NCI-H510A treated with DMSO at 0.1 percent for 48 hours (cell line): ENCODE measurements at places on chromosomes 16 and 17.
A peak's percentile ranks its signal among the peaks of the same experiment; 100 is the strongest.

DNA sequence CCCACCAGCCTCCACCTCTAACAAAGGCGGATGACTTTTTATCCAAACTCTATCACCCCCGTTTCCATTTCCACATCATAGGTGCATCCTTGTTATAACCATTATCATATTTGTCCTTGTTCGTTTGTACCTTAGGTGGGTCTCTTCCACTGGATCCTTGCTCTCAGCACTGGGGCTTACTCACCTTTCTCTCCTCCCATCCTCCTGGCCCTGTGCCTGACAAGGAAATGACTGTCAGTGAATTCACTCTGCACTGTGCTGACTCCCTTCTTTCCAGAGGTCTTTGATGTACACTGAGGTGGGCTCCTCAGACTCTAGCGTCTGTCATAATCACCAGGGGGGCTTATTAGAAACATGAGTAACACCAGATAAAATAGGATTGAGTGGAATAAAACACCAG lies 3.1 kb downstream of the GSG1L2 start:
- no peak for DNase-seq

GRCh38 chr16:8961811-8962390 lies 1.8 kb downstream of the USP7 start:
- DNase-seq = no peak

DNA sequence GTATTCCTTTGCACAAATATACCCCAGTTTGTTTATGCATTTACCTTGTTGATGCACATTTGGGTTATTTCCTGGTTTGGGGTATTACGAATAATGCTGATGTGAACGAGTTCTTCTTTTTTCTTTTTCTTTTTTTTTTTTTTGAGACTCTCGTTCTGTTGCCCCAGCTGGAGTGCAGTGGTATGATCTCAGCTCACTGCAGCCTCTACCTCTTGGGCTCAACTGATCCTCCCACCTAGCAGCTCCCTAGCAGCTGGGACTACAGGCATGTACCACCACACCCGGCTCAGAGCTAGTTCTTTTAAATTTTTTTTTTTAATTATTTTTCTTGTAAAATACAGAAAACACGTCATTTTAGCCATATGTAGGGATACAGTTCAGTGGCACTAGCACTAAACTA lies 14.1 kb downstream of the RAB40C start:
- no peak for DNase-seq

DNA sequence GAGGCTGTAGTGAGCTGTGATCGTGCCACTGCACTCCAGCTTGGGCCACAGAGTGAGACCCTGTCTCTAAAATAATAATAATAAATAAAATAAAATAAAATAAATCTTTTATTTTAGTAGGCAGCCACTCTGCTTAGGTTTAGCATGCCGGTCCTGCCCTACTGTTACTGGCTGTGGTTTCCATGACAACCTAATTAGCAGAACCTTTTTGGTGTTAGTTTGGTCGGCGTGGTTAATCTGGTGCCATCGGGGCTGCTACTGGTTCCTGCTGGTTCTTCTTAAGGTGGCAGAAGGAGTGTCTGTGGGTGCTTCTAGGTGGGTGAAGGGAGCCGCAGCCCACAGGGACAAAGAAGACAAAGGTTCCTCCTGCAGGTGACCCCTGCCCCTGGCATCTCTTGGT lies 37.8 kb upstream of the CBX4 start:
- DNase-seq = no peak

DNA sequence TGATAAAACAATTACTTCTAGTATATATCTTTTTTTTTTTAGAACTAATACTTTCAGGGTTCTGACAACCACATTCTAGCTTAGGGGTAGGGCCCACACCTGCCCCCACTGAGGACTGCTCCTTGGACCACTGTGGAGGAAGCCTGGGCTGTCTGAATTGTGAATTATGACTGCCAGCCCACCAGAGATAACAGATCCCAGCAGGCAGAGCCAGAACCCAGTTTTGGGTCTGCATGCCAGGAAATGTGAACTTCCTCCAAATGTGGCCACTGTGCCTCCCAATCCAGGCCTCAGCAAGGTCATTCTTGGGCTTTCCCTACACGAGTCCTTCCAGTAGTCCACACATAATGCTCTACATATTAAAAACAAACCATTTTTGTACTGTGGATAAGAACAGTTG lies 15.9 kb downstream of the VEZF1 start:
- DNase-seq = no peak

DNA sequence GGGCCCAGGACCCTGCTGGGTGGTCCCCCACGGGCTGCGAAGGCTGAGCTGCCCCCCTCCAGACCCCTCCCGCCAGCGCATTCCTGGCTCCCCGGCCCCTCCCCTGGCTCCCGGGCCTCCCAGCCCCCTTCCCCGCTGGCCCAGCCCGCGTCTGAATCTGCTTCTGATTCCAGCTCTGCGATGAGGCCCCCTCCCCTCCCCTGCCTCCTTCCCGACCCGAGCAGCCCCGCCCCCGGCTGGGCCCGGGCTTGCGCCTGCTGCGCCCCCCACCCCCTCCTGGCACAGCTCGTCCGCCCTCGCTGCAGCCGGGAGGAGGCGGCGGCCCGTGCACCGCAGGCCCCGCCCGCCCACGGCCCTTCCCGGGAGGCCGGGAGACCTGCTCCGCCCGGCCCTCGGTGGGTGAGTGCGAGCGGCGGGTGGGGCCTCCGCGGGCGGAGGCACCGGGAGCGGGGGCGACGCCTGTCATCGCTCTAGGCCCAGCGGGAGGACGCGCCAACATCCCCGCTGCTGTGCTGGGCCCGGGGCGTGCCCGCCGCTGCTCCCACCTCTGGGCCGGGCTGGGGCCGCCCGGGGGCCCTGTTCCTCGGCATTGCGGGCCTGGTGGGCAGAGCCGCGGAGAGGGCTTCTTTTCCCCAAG lies at the start of gene NTN3:
TSS of gene NTN3 (plus strand) at position 282 of the 637 bp plus-strand sequence. CDS start 405 bp downstream, outside the sequence.
- DNase-seq = no peak

GRCh38 chr17:65064452-65065019 lies 8.0 kb upstream of the GNA13 start:
- peak; percentile 71 for DNase-seq
